OCI-LY7 (cell line): ENCODE measurements at places on chromosomes 2 and 18. TPM values are rescaled to one million over a fixed set of nuclear protein-coding genes. Genes with fewer than 3 reads are reported as not detected.

DNA sequence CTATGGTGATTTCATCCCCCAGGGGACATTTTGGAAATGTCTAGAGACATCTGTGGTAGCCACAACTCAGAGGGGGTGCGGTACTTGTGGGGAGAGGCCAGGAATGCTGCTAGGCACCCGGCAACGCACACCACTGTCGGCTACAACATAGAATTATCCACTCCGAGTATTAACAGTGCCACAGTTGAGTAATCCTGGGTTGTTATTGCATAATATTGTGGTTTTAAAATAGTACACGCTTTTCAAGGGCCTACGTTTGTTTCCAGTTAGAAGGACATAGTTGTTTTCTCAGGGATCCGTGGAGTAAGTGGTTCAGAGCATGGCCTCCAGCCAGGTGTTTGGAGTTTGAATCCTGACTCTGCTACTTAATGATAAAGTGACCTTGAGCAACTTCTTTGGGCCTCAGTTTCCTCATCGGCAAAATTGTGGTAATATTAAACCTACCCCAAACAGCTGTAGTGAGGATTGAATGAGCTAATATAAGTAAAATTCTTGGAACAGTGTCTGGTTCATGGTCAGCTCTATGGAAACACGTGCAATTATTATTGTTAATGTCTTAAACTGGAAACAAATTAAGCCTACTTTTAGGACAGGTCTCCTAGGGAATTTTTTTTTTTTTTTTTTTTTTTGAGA is 24.5 kb downstream of the CYP27A1 start:
- no peak for DNase-seq

GRCh38 chr2:197381641-197382040 is 53.2 kb downstream of the SF3B1 start:
- no peak for DNase-seq

- DNase-seq: no peak
Measured at GRCh38 chr2:218910741-218911140, 30.1 kb downstream of the WNT10A start.

DNA sequence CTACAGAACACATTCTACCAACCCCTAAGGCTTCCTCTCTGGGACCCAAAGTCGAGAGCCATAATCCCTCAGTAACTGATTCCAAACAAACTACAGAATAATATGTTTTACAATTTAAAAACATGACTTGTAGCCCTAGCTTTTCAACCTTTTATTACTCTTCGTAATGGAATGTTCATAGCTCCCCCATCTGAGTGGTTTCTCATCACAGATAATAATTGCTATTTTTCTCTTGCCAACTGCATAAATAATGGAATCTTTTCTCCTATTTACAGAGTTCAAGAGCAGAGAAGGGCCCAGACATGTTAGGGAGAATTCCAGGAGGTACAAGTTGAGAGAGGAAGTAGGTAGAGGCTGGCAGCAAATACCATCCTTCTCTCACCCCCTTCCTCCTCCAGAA is 59.9 kb upstream of the CERS6 start:
- no peak for DNase-seq

- DNase-seq: no peak
Measured at GRCh38 chr2:62495761-62496160, 10.2 kb downstream of the TMEM17 start.

DNA sequence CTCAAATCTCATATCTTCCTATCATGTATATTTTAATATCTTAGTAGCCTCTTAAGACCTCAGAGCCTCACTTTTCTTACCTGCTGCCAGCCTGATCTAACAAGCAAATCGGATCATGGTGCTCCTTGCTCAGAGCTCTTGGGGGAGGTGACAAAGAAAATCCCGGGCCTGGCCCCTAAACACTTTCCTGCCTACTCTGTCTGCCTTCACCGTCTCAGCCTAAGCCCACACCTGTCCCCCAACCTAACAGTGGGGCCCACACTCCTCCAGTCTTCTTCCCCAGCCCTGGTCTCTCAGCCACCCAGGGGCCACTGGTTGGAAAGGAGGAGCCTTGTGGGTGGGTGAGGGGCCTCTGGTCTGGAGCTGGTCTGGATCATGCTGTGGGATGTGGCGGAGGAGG is 207.3 kb downstream of the HAUS1 start:
- no peak for DNase-seq

- no peak for DNase-seq
Measured at GRCh38 chr2:233112329-233112728, 52.2 kb downstream of the INPP5D start.

GRCh38 chr2:6576302-6576701 is 289.4 kb downstream of the CMPK2 start:
- DNase-seq: no peak

- no peak for DNase-seq
Measured at GRCh38 chr2:63866009-63866709, 24.5 kb downstream of the UGP2 start.

- DNase-seq: no peak
Measured at GRCh38 chr2:239678186-239678490, 277.3 kb upstream of the HDAC4 start.

GRCh38 chr18:49856496-49856895 is 43.2 kb upstream of the ACAA2 start:
- no peak for DNase-seq

DNA sequence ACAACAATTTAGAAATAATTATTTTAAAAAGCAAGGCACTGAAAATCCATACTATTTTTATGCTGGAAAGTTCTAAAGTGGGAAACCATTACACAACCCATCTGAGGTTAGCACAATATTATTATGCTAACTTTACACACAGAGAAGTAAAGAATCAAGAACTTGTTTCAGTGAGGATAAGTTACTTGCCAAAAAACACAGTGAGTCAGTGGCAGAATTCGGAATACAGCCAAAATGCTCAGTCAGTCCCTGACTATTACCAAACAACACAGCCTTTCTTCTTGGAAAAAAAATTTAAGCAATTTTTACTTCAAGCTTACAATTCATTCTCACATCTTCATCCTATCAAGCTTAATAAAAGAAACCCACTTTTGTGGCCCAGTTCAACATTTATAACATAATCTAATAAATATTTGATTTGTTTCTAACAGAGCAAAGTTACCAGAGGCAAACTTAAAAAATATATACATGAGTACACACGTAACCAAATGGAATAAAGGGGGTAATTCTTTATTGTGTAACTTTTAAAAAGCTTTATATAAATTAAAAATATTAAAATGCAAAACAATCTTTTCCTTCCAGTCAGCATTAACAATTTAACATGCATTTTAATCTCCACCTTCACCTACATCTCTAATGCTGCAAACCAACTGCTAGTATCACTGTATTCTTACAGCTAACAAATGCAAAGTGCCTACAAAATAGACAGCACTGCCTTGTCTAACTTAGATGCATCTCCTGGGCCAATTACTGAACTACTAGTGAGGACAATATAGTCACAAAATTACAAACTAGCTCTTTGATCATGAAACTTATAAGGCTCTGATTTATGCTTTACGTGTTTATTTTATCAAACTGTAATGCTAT is 55.2 kb downstream of the CCDC88A start:
- no peak for DNase-seq

GRCh38 chr18:3190610-3191009 is 29.2 kb downstream of the MYOM1 start:
- no peak for DNase-seq

DNA sequence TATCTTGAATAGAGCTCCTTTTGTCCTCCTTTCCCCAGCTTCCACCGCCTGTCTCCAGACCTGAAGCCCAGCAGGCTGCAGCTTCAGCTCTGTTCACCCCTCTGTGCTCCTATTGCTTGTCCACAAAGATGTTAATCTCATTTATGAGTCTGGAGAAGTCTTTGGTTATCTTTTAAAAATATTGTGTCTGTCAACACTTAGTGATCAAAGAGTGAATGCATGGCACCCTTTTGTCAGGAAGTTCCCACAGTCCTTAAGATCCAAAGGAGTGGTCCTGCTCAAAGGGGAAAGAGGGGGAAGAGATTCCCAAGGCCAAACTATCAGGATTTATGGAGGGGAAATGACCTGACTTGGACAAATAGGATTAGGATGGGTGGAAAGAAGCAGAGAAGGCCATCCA is 118.9 kb downstream of the ACAA2 start:
- DNase-seq: no peak

GRCh38 chr2:168025487-168026202 is 221.8 kb downstream of the STK39 start:
- no peak for DNase-seq

DNA sequence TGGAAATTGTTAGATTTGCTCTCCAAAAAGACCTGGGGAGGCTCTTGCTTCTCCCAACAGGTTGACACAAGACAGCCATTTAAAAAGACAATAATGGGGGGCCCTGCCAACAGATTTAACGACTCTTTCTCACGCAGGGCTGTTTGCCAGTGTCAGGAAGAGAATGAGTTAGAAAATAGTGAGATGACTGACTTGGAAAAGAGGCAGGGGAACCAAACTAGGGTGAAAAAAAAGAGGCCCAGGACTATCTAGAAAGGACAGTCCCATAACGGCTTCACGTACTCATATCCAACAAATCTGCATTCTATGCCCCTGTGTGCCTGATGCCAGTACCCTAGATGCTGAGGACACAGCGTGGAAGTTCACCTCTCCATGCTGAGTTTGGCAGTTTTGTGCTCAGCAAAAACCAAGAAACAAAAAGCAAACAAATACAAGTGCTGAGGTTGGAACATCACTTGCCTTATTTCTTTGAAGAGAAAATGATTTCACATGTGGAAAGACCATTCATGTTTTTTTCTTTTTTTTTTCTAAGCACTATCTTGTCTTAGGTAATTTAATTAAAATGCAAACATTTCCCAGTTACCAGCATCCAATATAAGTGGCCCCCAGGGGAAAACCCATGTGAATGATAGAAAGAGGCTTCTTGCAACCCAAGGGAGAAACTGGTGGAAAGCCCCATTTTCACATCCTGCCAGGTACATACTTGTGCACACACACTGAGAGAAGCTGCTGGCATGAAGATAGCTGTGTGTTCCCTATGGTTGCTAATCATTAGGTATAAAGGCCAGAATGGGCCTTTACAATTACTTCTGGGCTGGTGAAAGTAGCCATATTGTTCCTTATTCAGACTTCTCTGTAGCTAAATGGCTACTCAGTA is 10.6 kb upstream of the WIPF1 start:
- peak; percentile 65 for DNase-seq

DNA sequence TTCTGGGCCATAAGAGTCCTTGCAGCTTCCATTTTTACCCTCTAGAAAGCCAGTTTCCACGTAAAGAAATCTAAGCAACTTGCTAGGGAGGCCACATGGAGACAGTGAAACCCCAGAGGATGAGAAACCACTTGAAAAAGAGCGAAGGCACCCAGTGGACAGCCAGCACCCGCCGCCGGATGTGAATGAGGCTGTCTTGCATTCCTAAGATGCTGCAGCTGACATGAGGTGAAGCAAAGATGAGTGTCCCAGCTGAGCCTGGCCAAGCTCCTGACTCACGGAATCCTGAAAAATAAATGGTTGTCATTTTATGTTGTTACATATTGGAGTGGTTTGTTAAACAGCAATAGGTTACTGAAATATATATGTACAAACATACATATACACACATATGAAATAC is 65.9 kb upstream of the STPG4 start:
- DNase-seq: no peak

DNA sequence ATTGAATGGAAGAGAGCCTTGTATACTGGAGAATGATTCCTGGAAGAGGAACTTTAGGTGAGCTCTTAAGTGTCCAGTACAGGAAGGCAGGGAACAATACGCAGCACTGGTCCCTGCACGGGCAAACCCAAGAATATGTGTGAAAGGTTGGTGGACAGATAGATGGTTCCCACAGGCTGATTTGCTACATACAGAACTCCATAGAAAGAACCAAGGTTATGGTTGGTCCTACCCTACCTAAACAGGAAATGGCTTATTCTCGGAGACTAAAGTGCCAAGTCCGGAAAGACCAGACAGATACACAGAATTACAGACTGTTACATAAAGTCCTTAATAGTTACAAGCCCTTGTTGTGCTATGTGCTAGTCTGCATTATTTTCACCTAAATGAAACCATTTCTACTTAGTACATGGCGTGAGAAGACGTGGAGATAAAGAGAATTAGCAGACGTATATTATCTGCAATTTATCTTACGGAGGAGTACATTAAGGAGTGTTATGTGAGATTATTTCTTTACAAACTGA is 1.2 kb downstream of the REV1 start:
- peak; percentile 55 for DNase-seq

DNA sequence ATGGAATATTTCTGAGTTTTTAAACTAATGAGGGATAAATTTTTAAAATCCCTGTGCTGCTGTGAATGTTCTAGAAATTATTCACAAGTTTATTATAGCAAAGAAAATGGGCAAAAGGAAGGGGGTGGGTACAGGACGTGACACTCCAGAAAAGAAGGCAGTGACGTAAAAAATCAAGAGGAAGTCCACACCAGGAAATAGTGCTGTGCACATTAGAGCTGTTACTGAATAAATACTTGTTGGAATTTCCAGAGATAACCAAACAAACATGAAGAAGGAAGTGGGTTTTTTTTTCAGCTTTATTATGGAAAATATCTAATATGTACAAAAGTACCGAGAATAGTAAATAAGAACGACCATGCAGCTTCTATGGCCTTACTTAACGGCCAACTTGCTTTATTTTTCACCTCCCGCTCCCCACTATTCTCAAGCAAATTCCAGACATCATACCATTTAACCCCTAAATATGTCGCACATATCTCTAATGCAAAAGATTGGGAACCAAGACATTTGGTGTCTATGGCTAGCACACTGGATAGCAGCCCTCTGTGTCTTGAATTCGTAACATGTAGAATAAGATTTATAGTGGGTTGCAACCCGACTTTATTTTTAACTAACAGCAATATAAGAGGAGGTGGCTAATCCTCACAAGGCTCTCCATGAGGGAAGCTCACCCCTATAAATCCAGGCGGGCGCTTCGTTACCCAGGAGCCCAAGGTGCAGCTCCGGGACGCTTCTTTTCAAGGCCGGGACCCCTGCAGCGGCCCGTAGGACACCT is 580 bp upstream of the NDUFV2 start:
- peak; percentile 78 for DNase-seq

DNA sequence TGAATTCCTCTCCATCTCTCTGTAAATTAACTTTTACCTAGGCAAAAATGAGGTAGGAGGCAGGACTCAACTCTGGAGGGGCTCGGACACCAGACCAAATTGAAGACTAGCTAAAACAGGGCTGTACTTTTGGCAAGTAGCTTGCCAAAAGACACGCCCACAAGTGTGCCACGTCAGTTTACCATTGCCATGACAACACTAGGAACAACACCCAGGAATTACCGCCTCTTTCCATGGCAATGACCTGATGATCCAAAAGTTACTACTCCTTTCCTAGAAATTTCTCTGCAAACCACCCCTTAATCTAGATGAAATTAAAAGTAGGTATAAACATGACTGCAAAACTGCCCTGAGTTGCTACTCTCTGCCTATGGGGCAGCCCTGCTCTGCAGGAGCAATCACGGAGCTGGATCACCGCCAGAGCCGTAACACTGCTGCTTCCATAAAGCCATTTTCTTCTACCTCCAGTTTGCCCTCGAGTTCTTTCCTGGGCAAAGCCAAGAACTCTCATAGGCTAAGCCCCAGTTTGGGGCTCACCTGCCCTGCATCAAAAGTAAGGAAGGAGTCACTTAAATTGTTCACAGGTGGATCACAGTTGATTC is 66.0 kb upstream of the FAM136A start:
- DNase-seq: no peak

- no peak for DNase-seq
Measured at GRCh38 chr2:221705185-221705877, 133.2 kb upstream of the EPHA4 start.

CD8B gene
- total RNA-seq: not detected in 2 replicates

APOB gene
- not detected in 2 replicates for total RNA-seq

KIAA2012 gene
- not detected in 2 replicates for total RNA-seq

LYPD1 gene
- total RNA-seq: 1.4 and 2.0 TPM in 2 replicates

TRIM43 gene
- total RNA-seq: 0.46 TPM in 1 of 2 replicates, not detected in the other

DPP10 gene
- not detected in 2 replicates for total RNA-seq

RAB12 gene
- 20.6 and 29.9 TPM in 2 replicates for total RNA-seq

ZBTB7C gene
- not detected in 2 replicates for total RNA-seq

QPCT gene
- total RNA-seq: 42.9 and 52.6 TPM in 2 replicates

G6PC2 gene
- not detected in 2 replicates for total RNA-seq

TMEM163 gene
- total RNA-seq: 0.31 and 0.51 TPM in 2 replicates

TEX44 gene
- not detected in 2 replicates for total RNA-seq
